Psoas muscle (tissue), 8 donors: ENCODE measurements at places on chromosomes 11 and 22. TPM values are rescaled to one million over a fixed set of nuclear protein-coding genes. Genes with fewer than 3 reads are reported as not detected.

Gene ARRB1
- total RNA-seq: 8.9 TPM

Gene TMPRSS5
- total RNA-seq: 1.4 TPM

Gene KDM4E
- total RNA-seq: not detected

Gene ARFIP2
- total RNA-seq: 16.4 TPM

Gene VSIG10L2
- not detected for total RNA-seq

DNA sequence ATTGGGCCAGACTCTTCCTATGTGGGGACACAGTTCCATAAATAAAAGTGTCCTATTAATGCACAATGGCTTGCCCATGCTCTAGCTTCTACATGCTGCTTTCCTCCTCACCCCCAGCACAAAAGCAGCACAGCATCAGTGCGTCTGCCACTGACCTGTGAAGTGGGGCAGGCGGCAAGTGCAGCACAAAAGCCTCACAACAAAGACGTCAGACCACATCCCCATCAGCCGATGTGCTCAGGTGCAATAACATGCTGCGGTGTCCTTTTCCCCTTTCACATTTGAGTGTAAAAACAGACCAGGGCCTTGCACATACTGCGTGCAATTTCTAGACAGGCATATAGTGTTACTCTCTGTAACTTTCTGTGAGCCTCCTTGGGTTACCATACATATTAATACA is 12.8 kb downstream of the DKK3 start:
- no peak for DNase-seq

- DNase-seq: no peak
These were observed 263.3 kb downstream of the ETS1 start for GRCh38 chr11:128324051-128324481.

DNA sequence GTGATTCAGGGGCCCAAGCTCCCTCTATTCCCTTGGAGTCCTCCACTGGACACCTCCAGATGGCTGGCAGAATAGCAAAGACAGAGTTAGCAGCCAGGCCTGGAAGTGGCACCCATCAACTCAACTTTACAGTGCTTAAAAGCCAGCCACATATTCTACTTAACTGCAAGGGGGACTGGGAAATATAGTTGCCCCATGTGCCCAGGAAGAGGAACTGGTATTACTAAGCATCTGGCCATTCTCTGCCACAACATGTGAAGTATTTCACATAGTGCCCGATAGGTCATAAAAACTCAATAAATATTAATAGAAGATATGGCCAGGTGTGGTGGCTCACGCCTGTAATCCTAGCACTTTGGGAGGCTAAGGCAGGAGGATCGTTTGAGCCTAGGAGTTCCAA is 5.5 kb upstream of the IL10RA start:
- DNase-seq: no peak

GRCh38 chr11:31484497-31484896 is 24.9 kb downstream of the IMMP1L start:
- DNase-seq: no peak

- DNase-seq: no peak
These were observed 4.7 kb downstream of the LMF2 start for GRCh38 chr22:50502628-50503474.

DNA sequence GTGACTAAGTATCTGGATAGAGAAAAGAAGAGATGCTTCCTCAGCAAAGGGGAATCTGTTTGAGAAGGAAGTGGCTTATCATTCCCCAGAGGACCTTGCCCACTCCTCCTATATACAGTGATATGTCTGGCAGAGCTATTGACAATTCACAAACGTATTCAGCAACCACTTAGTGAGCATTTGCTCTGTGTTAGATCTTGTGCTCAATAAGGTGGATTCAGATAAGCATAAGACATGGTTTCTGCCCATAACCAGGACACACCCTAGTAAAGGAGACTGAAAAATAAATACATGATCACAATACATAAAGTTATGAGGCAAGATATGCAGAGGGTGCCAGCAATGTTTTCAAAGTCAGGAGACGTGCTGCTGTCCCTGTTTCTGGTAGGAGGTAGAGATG is 1.4 kb downstream of the TMEM9B start:
- DNase-seq: no peak
